Kidney epithelial cell (primary cell): ENCODE measurements at places on chromosomes 5 and 9. TPM values are rescaled to one million over a fixed set of nuclear protein-coding genes. Genes with fewer than 3 reads are reported as not detected.

- no peak for DNase-seq
Measured at GRCh38 chr5:10046676-10047075, 203.0 kb downstream of the ATPSCKMT start.

ADAMTSL1 gene
- total RNA-seq: 0.08 and 0.62 TPM in 2 replicates

DNA sequence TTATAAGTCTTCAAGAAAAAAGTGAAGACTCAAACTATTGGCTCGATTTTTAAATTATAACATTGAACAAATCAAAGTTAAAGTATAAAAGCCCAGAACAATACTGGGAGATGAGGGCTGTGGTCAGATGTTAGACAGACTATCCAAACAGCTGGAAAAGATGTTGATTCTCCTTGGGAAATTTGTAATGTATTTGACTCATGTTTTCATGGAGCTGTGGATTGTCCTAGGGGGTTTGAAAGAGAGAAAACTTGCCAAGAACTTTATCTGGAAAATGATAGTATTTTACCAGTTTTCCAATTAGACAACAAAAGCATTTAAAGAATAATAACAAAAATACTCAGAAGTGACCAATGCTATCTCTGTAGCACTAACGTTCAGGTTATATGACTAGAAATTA, 339.2 kb downstream of the ARL15 start:
- no peak for DNase-seq

DNA sequence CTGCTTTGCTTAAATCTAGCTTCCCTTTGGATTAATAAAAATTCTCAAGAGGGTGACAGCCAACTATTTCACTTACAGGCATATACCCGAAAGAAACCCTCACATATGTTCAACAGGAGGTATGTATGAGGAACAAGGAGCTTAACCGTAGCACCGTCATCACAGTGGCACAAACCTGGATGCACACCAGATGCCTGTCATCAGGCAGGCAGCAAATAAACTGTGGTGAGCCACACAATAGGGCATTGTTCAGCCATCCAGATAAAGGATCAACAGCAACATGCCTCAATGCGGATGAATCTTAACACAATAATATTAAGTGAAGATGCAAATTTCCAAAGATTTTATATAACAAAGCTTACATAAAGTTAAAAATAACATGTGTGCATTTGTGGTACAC, 5.5 kb upstream of the TNFSF15 start:
- DNase-seq: no peak

TMEM174 gene
- total RNA-seq: not detected in 2 replicates

GADD45G gene
- 0.41 and 2.2 TPM in 2 replicates for total RNA-seq

GRCh38 chr5:81249240-81249639, 16.1 kb downstream of the CKMT2 start:
- no peak for DNase-seq

DNA sequence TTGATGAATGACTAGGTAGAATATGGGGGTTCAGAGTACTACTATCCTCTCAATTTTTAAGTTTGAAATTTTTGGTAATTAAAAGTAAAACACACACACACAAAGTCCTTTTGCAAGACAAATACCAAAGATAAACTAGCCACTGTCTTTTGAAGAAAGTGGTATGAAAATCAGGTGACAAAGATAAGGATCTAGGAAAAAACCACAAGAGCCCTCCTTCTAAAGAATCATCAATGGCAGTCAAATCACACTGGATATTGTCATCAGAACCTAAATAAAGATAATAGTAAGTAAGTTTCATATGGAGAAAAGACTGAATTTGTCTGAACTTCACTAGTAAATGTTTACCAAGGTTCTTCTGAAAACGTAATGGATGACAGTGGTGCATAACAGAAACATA, 30.5 kb upstream of the HK3 start:
- no peak for DNase-seq

- DNase-seq: no peak
Measured at GRCh38 chr5:111853748-111854147, 96.8 kb upstream of the NREP start.

GRCh38 chr5:166952048-166952447, 1339.4 kb upstream of the WWC1 start:
- no peak for DNase-seq

- no peak for DNase-seq
Measured at GRCh38 chr5:127840198-127840524, 137.0 kb downstream of the CCDC192 start.

HAVCR1 gene
- 0.29 and 1.4 TPM in 2 replicates for total RNA-seq

MCTP1 gene
- total RNA-seq: 12.7 and 12.9 TPM in 2 replicates

GRCh38 chr9:91843623-91844148, 106.3 kb downstream of the ROR2 start:
- no peak for DNase-seq

GRCh38 chr5:124849774-124850173, 103.3 kb upstream of the ZNF608 start:
- DNase-seq: no peak

SERF1B gene
- total RNA-seq: 56.0 and 60.4 TPM in 2 replicates

DNA sequence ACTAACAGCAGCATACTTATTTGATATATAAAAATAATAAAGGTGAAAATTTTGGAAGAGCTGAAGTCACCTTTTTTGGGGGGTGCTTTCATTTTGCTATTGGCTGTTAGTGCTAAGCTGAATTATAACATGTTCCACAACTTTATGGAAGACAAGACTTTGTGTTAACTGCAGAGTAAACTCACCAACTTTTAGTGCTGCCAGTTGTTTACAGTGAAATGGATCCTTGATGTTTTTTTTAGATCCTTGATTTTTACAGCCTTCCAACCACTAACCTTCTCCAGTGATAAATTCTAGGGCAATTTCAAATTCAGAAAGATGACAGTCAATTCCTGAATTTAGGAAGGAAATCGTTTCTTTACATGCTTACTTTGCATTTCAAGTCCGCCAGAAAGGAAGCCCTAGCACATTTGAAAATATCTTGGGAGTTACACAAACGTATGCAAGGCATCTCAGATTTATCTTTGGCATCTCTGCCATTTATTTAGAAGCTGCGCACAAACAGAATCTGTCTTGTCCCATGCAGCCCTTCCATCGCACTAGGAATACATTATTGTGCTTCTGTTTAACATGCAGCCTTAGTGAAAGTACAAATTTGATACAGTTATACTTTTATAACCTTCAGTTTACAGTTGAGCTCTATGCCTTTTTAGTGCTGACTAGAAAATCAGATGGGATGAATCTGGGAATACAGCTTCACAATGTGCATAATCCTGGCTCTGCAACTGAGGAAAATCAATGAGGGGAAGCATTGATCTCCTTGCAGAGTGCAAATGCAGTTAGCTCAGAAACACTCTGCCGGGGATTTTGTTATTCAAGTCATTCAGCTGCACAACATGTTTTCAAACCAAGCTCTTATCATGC, 142.4 kb upstream of the ZNF608 start:
- no peak for DNase-seq

SUSD3 gene
- 0.89 and 1.3 TPM in 2 replicates for total RNA-seq

GRCh38 chr5:15500325-15501001, 483 bp downstream of the FBXL7 start:
- no peak for DNase-seq

JMY gene
- total RNA-seq: 12.5 and 13.0 TPM in 2 replicates

GRCh38 chr9:134469041-134469875, 143.0 kb downstream of the RXRA start:
- no peak for DNase-seq

CDKN2B gene
- 16.7 and 28.3 TPM in 2 replicates for total RNA-seq

- no peak for DNase-seq
Measured at GRCh38 chr9:134970719-134971118, 53.0 kb upstream of the FCN1 start.

- no peak for DNase-seq
Measured at GRCh38 chr9:132301521-132301920, 53.3 kb downstream of the SETX start.

- no peak for DNase-seq
Measured at GRCh38 chr9:35318741-35319140, 156.9 kb downstream of the UNC13B start.

DNA sequence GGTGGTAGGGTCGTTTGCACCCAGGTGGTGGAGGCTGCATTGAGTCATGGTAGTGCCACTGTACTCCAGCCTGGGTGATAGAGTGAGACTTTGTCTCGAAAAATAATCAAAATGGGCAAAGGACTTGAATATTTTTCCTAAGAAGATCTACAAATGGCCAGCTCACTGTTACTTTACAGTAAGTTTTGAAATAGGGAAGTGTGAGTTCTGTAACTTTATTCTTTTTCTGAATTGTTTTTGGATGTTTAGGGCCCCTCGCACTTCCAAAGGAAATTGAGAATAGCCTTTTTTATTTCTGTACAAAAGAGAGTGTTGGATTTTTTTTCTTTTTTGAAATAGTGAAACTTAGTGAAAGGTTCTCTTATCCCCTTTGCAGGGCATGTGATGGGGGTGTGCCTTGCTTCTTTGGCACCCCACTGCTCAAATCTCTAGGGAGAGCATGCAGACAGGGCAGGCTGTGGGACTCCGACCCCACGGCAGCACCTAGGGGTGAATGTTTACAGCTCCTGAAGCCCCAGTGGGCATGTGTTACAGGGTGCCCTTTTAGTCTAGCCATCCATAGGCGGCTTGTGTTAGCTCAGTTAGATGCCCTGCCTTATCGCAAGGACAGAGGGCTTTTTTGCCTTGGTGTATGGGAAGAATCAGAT, 33.3 kb downstream of the GPBP1 start:
- DNase-seq: no peak

- no peak for DNase-seq
Measured at GRCh38 chr5:113102121-113102531, 125.5 kb downstream of the DCP2 start.

MEGF9 gene
- total RNA-seq: 10.0 and 11.1 TPM in 2 replicates

DNA sequence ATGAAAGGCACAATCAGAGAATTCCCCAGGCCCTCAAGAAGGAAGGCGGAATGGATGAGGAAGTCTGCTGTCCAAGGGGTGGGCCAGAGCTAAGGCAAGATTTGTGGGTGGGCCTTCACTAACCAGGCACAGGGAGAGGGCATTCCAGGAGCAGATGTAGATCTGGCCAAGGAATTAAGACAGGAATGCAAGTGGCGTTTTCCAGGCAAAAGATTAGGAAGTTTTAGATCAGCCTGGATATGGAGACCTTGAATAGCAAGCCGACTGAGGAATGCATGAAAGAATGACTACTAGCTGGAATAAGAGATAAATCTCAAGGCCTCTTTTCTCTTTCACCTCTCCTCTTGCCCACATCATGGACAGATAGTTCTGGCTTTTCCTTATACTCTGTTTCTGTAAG, 68.5 kb downstream of the GHR start:
- DNase-seq: no peak

- DNase-seq: no peak
Measured at GRCh38 chr9:15959663-15960062, 406.8 kb downstream of the CCDC171 start.

LHX2 gene
- total RNA-seq: not detected in 2 replicates

GRCh38 chr5:90528601-90529193, 687 bp downstream of the LYSMD3 start:
- DNase-seq: no peak

DNA sequence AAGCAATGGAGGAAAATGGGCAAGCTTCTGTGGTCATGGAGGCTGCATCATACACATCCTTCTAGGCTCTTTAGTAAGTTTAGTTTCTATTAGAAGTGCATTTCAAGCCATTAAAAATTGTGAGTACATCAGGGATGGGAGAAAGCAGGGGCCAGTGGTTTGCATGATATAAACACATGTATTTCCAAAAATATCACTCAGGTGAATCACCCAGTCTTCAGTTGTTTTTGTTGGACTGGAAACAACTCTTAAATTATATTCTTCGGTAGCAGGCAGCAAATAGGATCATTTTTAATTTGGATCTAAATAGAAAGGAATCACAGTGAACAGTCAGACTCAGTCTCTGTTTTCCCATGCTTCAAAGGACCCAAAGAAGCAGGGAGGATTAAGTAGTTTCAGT, 657.9 kb downstream of the TLR4 start:
- no peak for DNase-seq

- no peak for DNase-seq
Measured at GRCh38 chr9:110047232-110047954, 160.6 kb downstream of the C9orf152 start.

DNA sequence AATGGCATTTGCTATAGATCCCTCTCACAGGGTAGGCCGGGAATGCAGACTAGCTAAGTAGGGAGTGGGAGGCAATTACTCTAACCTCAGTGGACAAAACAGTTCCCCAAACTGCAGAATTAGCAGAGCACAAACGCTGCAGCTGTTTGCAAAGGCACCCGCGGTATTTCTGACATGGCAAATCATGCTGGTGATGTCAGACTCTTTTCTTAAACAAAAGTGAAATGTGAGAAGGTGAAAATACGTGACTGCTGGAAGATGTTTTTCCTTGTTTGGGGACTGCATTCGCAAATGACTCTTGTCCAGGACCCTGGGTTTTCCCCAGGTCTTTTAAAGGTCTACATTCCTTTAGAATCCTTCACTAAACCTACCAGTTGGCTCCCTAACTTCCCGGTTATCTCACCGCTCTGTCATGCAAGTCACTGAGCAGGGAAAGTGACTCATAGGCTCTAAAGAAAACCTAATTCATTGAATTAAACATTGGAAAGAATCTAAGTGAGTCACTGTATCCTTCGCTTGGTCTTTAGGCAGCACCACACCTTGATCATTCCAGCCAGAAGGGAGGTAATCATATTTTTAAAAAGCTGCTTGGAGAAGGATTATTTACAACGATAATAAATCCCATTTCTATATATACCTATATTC, 91.5 kb upstream of the DNAH5 start:
- DNase-seq: peak; percentile 100

DNA sequence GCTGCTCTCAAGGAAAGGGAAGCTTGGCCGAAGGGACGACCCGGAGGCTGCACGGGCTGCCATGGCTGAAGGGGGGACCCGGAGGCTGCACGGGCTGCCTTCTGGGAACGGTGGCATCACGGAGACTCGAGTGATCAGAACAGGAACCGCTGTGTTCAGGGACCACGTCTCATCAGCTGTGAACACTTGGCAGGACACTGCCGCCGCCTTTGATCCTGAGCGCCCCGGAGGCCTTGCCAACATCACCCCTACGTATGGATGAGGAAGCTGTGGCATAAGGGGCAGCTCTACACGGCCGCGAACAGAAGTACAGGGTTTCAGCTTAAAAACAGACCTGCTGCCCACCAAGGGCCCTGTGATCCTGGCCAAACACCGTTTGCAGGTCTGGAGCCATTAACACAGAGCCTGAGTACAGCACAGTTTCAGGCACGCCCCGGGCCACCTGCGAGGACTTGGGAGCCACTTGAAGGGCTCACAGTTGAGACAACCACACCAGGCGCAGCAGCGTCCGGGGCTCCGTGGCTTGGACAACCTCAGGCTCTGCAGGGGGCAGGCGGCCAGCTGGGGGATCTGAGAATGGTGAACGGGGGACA, 23.9 kb upstream of the TERT start:
- DNase-seq: no peak

CTXN3 gene
- not detected in 2 replicates for total RNA-seq
